ENCODE measurements at places on chromosomes 1 and 21.

GRCh38 chr1:117616356-117616755 is 10.5 kb downstream of the TENT5C start:
- DNase-seq = no peak

- no peak for DNase-seq
Observed at GRCh38 chr1:183124259-183124658, 61.8 kb upstream of the LAMC2 start.

- DNase-seq = no peak
Observed at GRCh38 chr1:4273747-4274146, 373.7 kb upstream of the C1orf174 start.

GRCh38 chr1:66182551-66183178 is 351.3 kb upstream of the SGIP1 start:
- peak; percentile 14 for DNase-seq

- no peak for DNase-seq
Observed at GRCh38 chr1:241593186-241593585, 47.0 kb downstream of the CHML start.

- DNase-seq = no peak
Observed at GRCh38 chr1:67889953-67890567, 56.8 kb upstream of the GNG12 start.

GRCh38 chr21:40717028-40717427 is 129.9 kb downstream of the DSCAM start:
- DNase-seq = no peak

DNA sequence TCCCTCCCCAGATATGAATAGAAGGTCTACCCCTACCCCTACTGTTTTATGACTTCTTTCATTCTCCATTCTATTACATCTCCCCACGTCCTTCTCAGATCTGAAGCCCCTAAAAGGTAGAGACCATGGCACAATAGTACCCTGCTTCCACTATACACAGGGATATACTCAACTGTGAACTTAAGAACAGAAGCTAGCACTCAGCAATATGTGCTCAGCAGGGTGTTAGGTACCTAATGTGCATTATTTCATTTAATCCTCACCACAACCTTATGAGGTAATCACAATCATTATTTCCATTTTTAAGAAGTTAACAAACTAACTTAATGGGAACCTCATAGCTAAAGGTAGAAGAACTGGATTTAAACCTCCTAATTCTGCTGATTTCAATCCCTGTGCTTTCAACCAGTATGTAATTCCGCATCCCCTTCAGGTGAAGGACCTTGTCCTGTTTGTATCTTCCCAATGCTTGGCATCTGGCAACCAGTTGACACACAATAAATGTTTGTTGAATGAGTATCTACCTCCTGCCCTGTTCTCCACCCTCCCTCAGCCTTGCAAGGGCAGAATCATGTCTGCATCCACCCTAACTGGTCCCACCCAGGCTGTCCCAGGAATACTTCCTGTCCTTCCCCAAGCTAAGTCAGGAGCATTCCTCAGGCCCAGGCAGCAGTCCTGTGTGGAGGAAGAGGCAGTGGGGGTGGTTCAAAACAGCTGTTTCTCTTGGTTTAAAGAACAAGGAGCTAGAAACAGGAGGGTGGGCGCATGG is 6.5 kb downstream of the DENND2D start:
- no peak for DNase-seq

GRCh38 chr1:29809446-29810120 is 573.3 kb downstream of the PTPRU start:
- no peak for DNase-seq

DNA sequence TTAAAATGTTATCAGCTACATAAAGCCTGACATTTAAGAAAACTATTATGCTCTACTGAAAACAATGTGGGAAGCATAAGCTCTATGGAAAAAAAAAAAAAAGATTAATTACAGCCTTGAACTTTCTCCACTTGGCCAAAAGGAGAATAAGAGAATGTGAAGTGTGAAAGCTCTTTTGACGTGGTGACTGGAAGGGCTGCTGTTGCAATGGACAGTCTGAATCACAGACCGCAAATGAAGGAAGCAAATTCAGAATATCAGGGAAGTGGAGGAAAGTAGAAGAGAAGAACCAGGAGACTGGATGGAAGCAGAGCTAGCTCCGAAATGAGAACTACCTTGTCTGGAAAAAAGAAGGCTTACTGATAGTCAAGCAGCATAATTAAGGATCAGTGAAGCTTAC is 106.8 kb downstream of the AK5 start:
- no peak for DNase-seq

- DNase-seq = no peak
Observed at GRCh38 chr1:108679586-108680213, 12.4 kb upstream of the PRPF38B start.

DNA sequence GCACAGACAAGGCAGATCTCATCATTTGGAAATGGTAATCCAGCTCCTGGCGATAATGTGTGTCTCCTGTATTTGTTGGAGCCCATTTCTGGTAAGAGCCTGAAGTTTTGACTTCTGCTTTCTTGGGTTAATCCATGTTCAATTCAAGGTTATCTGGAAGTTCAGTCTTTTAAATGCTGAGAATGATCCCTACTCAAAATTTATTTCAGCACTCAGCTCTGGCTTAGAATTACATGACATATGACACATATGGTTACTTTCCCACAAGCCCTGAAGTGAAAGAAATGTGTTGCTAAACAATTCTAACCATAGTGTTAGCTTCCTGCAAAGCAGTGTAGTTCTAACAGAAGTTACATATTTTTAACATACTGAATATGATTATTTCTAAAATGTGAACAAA is 2.7 kb downstream of the PTGFR start:
- DNase-seq = no peak
